ENCODE measurements at places on chromosomes 7 and 10.

- no peak for DNase-seq
These were observed 25.6 kb upstream of the TMEM26 start for GRCh38 chr10:61478621-61479312.

- DNase-seq = no peak
These were observed 126.2 kb downstream of the PRPF18 start for GRCh38 chr10:13712837-13713581.

GRCh38 chr10:66990143-66990830 is 64.5 kb downstream of the LRRTM3 start:
- no peak for DNase-seq

DNA sequence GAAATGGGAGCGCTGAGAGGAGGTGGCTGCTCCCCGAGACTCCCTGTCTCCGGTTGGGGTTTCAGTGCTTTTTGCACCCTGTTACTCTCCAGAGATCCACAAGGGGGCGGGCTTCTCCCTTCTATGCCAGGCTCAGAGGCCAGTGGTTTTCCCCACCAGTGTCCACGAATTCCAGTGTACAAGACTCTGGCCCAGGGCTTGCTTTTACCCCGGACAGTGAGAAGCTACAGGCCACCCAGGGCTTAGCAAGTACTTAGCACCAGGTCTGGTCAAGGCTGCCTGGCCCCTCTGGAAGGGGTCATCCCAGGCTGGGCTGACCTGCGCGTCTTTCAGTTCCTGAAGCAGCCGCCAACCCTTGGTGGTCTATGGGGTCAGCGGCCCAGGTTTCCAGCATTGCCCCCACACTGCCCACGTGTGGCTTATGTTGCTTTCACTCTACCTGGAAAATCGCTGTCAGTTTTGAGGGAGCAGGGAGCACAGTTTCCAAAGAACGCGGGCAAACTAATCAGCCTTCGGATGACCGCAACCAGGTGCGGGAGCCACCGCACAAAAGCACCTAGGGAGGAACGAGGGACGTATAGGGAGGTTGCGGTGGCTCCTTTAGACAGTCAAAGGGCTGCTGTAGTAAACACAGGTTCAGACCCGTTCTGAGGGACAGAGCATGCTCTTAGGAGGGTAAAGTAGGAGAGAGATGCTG is 6.8 kb downstream of the CYP26A1 start:
- peak; percentile 18 for DNase-seq

DNA sequence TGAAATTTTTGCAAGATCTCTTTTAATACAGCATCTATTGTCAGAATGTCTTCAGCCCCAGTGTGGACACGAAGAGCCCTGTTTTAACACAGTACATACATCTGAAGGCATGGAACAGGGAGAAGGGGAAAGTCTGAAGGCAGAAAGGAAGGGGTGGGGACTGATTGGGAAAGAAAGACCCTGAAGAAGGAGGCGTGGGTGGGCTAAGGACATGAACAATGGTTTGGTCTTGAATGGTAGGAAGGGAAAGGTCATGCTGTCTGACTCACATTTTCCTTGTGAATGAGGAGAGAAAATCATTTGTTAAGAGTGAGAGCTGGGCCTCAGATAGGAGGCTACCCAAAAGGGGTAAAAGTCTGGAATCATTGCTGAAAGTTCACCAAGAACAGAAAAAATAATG is 297.1 kb downstream of the GALNT17 start:
- DNase-seq = no peak

- no peak for DNase-seq
These were observed 7.0 kb downstream of the AQP1 start for GRCh38 chr7:30918676-30919075.

- DNase-seq = no peak
These were observed 950.7 kb upstream of the PHF14 start for GRCh38 chr7:10022957-10023356.

GRCh38 chr10:74460812-74461211 is 309.8 kb downstream of the ADK start:
- DNase-seq = no peak

GRCh38 chr7:86778271-86778670 is 134.6 kb downstream of the GRM3 start:
- DNase-seq = no peak

DNA sequence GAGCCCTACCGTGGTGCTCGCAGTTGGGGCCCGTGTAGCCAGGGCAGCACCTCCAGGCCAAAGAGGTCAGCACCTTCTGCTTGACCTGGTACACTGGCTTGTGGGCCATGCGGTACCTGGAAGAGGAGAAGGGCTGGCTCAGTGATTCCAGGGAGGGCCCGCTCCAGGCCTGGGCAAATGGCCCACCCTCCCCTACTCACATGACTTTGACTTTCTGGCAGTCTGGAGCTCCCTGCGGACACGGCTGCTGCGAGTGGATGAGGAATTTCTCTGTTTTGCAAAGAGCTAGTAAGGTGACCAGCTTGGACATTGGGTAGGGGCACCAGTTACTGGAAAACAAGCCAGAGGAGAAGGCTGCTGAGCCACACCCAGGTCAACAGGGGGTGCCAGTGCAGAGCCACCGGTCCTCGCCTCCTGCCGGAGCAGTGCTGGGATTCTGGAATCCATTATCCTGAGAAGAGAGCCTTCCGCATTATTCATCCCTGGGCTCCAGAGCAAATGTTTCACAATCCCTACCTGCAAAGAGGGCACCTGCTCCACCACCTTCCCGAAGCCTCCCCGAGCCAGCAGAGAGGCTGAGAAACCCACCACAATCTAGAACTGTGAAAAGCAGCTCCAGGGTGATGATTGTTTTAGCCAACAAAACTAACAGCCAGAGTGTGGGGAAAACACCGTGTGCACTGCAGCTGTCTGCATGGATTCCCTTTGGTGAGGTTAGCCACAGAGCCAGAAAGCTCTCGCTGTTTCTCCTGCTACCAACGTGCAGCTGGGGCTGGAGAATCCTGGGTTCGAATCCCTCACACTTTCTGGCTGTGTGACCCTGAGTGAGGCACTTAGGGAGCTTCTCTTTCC is 11.8 kb downstream of the MMRN2 start:
- DNase-seq = no peak

GRCh38 chr10:47404937-47405336 is 20.8 kb upstream of the ZNF488 start:
- no peak for DNase-seq

Measured in activated naive CD4-positive, alpha-beta T cell (primary cell).